ENCODE measurements at places on chromosomes 6 and 20.

DNA sequence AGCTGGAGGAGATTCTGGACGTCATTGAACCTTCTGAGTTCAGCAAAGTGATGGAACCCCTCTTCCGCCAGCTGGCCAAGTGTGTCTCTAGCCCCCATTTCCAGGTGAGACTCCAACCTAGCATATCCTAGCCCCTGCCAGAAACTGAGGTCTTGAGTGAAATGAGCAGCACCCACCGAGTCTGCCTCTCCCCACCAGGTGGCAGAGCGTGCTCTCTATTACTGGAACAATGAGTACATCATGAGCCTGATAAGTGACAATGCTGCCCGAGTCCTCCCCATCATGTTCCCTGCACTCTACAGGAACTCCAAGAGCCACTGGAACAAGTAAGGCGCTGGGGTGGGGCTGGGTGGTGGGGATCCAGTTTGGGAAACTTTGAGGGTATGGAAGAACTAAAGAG lies 4.6 kb downstream of the MEA1 start:
- DNase-seq = peak; percentile 42

GRCh38 chr6:159342146-159342545 lies 172.9 kb downstream of the FNDC1 start:
- no peak for DNase-seq

DNA sequence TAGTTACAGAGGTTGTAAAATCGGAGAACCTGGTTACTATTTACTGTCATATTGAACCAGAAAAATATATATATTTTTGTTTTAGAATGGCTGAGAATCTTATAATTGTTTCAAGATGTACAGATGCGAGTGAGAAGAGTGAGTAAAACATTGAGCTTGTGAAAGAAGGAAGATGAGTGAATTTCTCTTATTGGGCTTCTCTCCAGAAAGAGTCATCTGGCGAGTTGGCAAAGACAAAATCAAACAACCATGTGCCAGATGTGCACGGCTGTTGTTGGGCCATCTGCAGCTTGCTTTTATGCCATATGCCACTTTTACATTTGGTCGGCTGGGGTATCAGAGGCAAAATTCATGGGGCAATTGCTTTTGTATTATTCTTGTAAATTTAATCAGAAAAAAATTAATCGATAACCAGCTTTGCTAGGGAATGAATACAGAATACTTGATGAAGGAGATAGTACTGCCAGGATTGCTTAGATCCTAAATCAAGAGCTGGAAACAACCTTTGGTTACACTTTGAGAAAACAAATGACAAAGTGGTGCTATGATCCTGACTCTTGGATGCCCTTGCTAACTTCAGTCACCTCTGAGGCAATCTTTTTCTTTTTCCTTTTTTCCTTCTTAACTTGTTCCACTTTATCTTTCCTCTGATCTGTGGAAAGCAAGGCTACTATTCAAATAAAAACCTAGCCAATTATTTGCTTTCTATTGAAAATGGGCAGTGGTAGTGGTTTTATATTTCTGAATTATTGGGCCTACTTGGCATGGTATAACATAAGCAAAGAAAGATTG lies 97.1 kb upstream of the GRIK2 start:
- no peak for DNase-seq

DNA sequence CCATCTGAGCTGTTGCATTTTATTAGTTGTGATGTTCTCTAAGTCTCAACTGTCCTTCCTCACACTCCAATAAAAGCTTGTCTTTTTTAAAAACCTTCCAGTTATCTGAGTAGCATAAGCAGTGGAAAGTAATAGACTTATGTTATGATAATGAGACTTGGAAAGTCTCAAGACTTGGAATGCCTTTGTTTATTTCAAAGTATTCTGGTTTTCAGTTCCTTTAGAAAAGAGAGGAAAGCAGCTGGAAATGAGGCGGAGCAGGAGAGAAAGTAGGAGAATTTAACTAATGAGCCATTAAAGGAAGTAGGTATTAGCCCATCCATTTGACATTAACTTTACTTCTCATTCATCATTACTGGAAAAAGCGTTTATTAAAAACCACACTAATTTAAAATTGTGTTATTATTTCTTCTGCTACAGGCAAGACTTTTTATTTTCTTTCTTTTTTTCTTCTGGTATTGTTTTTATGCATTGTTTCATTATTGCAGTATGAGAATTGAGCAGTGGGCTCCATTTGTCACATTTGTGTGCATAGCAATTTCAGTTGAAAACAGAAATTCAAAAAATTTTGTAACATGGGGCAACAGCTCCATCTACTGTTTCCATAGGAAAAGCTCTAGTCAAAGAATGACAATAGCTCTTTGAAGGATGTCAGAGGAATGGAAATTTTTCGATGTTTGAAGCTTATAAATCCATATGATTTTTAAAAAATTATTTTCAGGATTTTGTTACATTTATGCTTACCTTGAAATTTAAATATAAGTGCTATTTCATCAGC lies 194.8 kb downstream of the COL9A1 start:
- DNase-seq = no peak

- DNase-seq = no peak
Measured at GRCh38 chr20:50695135-50695872, 4.0 kb upstream of the RIPOR3 start.

Data from stimulated activated CD4-positive, alpha-beta T cell treated with anti-CD3 and anti-CD28 coated beads, Interleukin-15, amount 100 ng/mL, for 24 hours (primary cell).